Esophagus squamous epithelium (tissue), 5 donors: ENCODE measurements at places on chromosomes 7 and 10. TPM values are rescaled to one million over a fixed set of nuclear protein-coding genes. Genes with fewer than 3 reads are reported as not detected.
A peak's percentile ranks its signal among the peaks of the same experiment; 100 is the strongest.

DNA sequence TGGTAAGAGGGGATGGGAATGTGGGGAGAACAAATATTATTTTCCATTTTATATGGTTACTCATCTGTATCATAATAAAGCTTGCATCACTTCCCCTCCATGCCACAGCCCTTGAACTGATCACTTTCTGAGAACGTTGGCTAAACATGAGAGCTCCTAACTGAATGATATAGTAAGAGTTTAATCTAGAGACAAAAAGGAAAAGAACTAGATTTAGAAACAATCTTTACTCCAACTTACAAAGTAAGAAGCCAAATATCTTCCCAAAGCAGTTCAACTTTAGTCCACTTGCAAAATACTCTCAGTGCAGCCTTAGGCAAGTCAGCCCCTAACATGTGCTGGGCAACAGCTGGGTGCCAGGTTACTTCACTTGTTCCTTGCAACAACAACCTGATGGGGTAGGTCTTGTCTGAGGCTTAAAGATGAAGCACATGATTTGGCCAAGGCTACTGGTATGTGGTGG is 20.3 kb downstream of the SMURF1 start:
- H3K4me1 ChIP-seq, result peaks cover 81% of the 10 kb centered on the region
- no peaks in the 10 kb centered on the region for H3K27me3 ChIP-seq
- H3K36me3 ChIP-seq, result no peaks in the 10 kb centered on the region
- DNase-seq, result no peak
- peak overlapping the region; percentile 89 for H3K27ac ChIP-seq

DNA sequence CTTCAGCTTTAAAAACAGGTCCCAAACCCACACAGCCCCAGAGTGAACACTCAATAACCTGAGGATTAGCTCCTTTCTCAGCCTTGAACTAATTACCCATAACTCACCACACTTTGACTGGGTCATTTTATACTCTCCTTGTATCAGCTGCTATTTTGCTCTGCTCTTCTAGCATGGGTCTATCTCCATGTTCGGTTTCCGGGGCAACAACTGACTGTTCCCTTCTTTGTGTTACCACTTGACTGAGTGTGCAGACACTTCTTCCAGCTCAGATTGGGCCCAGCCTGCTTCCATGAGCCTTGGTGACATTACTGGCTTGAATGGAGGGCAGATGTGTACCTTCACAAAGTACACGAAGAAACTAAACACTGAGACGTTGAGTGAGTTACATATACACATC is 31.5 kb upstream of the PRPS1L1 start:
- H3K4me3 ChIP-seq, result no peak overlapping the region
- H3K27me3 ChIP-seq, result no peaks in the 10 kb centered on the region
- no peaks in the 10 kb centered on the region for H3K36me3 ChIP-seq
- no peak overlapping the region for H3K27ac ChIP-seq

COMMD3 gene
- 31.4 TPM for total RNA-seq

CCL26 gene
- not detected for total RNA-seq

NEBL gene
- total RNA-seq, result 61.8 TPM

DNA sequence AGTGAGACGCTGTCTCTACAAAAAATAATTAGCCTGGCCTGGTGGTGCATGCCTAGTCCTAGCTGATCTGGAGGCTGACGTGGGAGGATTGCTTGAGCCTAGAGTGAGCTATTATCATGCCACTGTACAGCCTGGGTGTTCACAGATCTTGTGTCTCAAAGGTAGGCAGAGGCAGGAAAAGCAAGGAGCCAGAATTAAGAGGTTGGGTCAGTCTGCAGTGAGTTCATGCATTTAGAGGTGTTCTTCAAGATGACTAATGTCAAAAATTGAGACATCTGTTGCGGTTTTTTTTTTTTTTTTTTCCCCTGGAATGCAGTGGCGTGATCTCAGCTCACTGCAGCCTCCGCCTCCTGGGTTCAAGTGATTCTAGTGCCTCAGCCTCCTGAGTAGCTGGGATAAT is 5.4 kb downstream of the PPIA start:
- H3K4me1 ChIP-seq, result peaks cover 7% of the 10 kb centered on the region
- H3K36me3 ChIP-seq, result peaks cover 72% of the 10 kb centered on the region
- H3K4me3 ChIP-seq, result no peak overlapping the region
- DNase-seq, result no peak
- H3K27ac ChIP-seq, result no peak overlapping the region
- H3K27me3 ChIP-seq, result no peaks in the 10 kb centered on the region
